ENCODE measurements at places on chromosomes 5 and 9. TPM values are rescaled to one million over a fixed set of nuclear protein-coding genes. Genes with fewer than 3 reads are reported as not detected.

Gene CKMT2
- total RNA-seq = 15.2 TPM

Gene GALNT12
- total RNA-seq = 0.45 TPM

DNA sequence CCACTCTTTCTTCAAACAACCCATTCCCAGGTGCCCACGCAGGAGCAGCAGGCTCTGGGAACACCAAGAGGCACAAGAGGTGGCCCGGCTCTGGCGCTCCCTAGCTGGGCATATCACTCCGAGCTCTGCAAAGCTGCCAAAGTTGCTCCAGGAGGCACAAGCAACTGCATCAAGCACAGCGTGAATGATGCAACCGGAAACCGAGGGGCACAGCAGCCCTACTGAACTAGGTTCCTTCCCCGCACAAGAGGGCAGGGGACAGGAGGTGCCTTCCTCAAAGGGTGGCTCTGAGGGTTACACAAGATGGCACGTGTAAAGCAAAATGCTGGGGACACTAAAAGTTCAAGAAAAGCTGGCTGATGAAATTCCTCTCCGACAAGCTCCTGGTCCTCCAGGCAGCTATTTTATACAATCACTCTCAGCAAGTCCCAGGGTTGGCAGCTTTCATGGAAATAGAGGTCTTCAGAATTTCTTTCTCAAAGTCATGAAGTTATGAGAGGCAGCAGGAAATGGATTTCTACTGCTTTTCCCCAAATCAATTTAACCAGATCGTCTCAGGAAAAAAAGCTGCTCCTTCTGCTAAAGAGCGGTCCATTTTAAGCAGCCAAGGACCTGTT lies 22.9 kb downstream of the PSMB7 start:
- no peaks in the 10 kb centered on the region for H3K27me3 ChIP-seq
- no peak for DNase-seq
- no peak overlapping the region for H3K27ac ChIP-seq
- peaks cover 10% of the 10 kb centered on the region for H3K4me1 ChIP-seq
- no peaks in the 10 kb centered on the region for H3K36me3 ChIP-seq

DNA sequence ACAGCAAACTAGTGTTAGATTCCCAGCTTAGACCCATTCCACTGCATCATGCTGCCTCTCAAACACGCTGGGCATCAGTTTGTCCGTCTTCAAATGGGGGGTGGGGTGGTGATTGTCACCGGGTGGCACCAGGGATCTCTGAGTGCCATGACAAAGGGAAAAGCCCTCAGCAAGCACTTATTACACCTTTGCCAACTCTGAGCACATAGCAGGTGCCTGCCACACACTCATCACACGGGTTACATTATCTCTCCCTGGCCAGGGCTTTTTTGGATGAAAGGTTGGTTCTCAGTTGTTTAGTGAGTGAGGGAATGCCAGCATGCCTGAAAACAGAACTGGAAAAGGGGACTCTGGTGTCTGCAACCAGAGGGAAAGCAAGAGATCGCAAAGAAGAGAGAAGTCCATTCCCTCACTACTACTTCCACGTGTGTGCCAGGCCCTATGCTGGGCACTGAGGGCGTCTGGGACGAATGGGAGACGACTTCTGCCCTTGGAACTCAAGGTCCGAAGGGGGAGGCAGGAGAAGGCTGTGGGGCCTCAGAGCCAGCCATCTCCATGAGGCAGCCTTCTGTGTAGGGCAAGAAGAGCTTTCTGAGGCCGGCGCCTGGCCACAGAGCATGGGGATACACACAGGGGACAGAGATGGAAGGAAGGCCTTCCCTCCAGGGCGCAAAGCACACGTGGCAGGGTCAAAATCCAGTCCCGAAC lies 48.9 kb downstream of the PAX5 start:
- H3K27ac ChIP-seq = no peak overlapping the region
- no peak overlapping the region for H3K4me3 ChIP-seq
- no peaks in the 10 kb centered on the region for H3K4me1 ChIP-seq
- no peak for DNase-seq
- H3K36me3 ChIP-seq = no peaks in the 10 kb centered on the region

DNA sequence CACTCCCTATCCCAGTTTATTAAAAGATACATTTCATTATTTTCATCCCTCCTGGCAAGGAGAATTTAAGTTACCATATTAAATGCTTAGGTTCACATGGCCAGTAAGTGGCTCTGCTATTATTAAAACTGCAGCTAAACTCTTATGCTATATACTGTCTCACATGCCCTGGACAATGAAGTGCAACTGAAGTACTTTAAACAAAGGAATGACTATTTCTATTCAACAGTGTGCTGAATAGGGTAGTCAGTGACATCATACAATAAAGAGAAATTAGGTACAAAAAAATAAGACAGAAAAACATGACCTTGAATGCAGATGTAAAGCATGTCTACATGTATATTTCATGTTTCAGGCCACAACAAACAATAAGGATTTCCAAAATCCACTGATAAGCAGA lies 282.6 kb upstream of the SMC2 start:
- no peaks in the 10 kb centered on the region for H3K4me1 ChIP-seq
- DNase-seq = no peak
- H3K27me3 ChIP-seq = no peaks in the 10 kb centered on the region

DNA sequence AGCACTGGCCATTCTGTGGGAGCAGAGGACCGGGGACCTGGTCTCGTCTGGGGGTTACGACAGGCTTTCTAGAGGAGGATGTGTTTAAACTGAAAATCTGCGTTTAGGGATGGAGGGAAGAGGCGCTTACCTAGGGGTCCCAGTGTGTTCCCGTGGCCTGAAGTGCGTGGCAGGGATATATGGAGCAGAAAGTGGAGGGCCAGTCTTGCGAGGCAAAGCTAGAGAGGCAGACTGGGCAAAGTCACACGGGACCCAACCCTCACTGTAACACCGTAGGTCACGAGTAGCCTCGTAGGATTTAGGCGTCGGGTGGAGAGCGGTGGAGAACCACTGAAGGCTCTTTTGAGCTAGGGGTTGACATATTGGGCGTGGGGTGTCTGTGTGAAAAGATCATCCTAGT lies 32.8 kb upstream of the POMT1 start:
- H3K36me3 ChIP-seq = no peaks in the 10 kb centered on the region
- H3K4me1 ChIP-seq = peaks cover 3% of the 10 kb centered on the region
- H3K27ac ChIP-seq = no peak overlapping the region
- peak; percentile 19 for DNase-seq
- H3K4me3 ChIP-seq = no peak overlapping the region
- H3K27me3 ChIP-seq = no peaks in the 10 kb centered on the region

DNA sequence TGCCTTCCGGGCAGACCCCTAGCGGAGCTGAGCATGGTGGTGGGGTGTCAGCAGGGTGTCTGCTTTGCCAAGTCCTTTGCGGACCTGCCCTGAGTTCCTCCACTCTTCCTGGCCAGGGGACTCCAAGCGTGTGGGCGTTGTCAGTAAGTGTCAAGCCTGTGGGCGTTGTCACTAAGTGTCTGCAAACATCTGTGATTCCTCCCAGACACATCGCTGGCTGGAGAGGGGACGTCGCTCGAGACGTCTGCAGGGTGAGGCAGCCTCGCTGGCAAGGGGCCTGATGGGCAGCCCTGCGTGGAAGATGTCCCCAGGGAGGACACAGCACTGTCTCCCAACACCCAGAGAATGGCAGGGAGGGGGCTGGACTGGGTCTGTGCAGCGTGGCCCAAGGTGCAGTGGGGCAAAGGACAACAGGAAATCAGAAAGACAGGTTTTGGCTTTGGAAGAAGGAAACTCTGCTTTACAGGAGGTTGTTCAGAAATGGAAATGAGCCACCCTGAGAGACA lies 28.8 kb downstream of the ADAMTSL2 start:
- H3K4me1 ChIP-seq = peaks cover 11% of the 10 kb centered on the region
- H3K4me3 ChIP-seq = no peak overlapping the region
- DNase-seq = no peak

GRCh38 chr5:15522187-15522520 lies 22.2 kb downstream of the FBXL7 start:
- H3K4me1 ChIP-seq = peaks cover 6% of the 10 kb centered on the region
- H3K27me3 ChIP-seq = no peaks in the 10 kb centered on the region
- no peak overlapping the region for H3K27ac ChIP-seq
- no peaks in the 10 kb centered on the region for H3K36me3 ChIP-seq
- H3K4me3 ChIP-seq = no peak overlapping the region

- no peaks in the 10 kb centered on the region for H3K36me3 ChIP-seq
- H3K4me3 ChIP-seq = no peak overlapping the region
- H3K27ac ChIP-seq = no peak overlapping the region
- no peak for DNase-seq
- H3K27me3 ChIP-seq = no peaks in the 10 kb centered on the region
- H3K4me1 ChIP-seq = peaks cover 8% of the 10 kb centered on the region
Measured at GRCh38 chr5:132270335-132270665, 12.8 kb downstream of the PDLIM4 start.
